ENCODE measurements at places on chromosomes 7 and 10.

GRCh38 chr10:48976196-48976595 is 36.6 kb upstream of the LRRC18 start:
- DNase-seq, result no peak

- no peak for DNase-seq
Measured at GRCh38 chr10:70677016-70677415, 4.7 kb downstream of the ADAMTS14 start.

DNA sequence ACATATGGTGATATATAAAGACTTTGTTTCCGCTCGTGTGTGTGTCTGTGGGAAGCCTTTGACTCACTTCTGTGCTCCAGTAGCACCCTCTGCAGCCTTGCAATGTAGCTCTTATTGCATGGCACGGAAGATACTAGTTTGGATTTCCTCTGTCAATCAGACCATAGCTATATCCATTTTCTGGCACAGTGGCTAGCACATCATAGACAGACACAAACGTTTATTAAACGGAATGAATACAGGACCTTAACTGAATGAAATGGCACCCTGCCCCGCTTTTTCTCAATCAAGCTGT is 124.0 kb upstream of the PTPN20 start:
- DNase-seq, result peak; percentile 15

- no peak for DNase-seq
Measured at GRCh38 chr10:114458955-114459354, 54.7 kb upstream of the AFAP1L2 start.

GRCh38 chr7:150458756-150459155 is 8.3 kb downstream of the GIMAP8 start:
- no peak for DNase-seq

DNA sequence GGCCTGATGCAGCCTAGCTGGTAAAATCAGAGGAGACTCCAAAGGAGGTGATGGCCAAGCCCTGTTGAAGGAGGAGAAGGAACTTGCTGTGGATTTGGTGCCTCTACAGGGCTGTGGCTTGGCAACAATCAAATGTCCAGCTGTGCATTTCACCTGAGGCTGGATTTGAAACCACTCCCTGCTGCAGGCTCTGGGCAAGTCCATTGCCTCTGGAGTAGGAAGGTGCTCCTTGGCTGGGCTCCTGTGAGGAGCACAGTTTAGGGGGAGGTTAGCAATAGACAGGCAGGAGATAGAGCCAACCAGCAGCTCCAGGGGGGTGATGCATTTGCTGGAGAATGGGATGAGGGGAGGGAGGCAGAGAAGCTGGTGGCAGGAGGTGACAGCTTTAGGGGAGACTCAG is 26.5 kb downstream of the CDH23 start:
- DNase-seq, result no peak
